CD4-positive, alpha-beta memory T cell (primary cell): ENCODE measurements at places on chromosomes 5 and 9. TPM values are rescaled to one million over a fixed set of nuclear protein-coding genes. Genes with fewer than 3 reads are reported as not detected.

The MED10 gene
- total RNA-seq: 64.7 TPM

The PCA3 gene
- total RNA-seq: not detected

The WDR31 gene
- total RNA-seq: 0.33 TPM

The STING1 gene
- total RNA-seq: 141 TPM

DNA sequence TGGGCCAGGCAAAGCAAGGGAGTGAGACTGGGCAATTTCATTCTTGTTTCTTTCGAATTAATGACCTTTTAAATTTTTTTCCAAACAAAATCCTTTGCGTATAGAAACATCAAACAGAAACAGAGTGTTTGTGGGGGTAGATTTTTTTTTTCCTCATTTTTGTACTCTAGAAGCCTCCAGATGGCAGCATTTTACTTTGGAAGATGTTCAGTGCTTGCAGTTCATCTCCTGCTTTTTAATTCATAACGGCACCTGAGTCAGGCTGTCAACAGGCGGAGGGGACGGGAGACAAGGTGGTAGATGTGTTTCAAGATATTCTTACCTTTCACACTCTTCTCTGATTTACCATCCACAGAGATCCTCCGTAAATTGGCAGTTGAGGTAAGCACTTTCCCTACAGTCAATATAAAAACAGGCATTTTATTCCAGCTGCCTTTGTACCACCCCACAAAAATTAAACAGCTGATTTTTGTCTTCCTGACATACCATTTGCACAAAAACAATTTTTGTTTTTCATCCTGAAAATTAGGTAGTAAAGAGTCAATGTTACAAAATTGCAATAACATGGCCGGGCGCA is 99.5 kb upstream of the FBXL17 start:
- no peak for DNase-seq
- H3K4me1 ChIP-seq: no peaks in the 10 kb centered on the region
- no peak overlapping the region for H3K27ac ChIP-seq
- no peaks in the 10 kb centered on the region for H3K36me3 ChIP-seq
- no peaks in the 10 kb centered on the region for H3K27me3 ChIP-seq

DNA sequence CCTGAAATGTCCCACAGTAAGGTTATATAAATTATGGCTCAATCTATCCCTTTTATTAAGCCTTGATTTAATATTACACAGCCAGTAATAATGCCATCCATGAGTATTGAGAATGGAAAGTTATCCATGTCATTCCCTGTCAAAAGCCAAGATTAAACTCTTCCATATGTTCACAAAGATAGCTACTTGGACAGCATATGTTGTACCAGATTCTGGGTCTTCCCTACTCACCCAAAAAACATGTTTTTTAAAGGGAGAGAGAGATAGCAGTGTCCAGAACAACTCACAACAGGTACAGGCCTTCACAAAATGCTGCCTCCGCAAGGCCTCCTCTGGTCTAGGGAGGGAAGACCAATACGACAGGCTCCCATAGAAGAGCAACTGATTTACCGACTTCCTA is 15.4 kb downstream of the CDK5RAP2 start:
- DNase-seq: no peak
- H3K27me3 ChIP-seq: no peaks in the 10 kb centered on the region
- H3K4me3 ChIP-seq: no peak overlapping the region
- peaks cover 51% of the 10 kb centered on the region for H3K36me3 ChIP-seq

DNA sequence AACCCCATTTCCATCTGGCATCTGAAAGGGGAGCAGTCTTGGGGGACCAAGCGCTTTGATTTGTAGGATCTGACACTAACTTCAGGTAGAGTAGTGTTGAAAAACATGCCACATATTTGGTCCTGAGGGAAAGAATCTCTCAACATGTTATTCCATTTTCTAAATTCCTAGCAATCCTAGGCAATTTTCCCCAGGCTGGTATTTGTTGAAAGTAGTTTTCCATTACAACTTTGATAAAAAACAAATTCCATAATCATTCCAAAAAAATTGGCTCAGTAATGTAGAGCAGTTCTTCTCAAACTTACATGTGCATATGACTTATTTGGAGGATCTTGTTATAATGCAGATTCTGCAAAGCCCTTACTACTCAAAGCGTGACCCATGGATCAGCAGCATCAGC is 477.9 kb downstream of the ACTL7B start:
- no peak overlapping the region for H3K4me3 ChIP-seq
- no peaks in the 10 kb centered on the region for H3K4me1 ChIP-seq
- H3K27ac ChIP-seq: no peak overlapping the region
- no peak for DNase-seq
- no peaks in the 10 kb centered on the region for H3K36me3 ChIP-seq
